ENCODE measurements at places on chromosomes 7 and 10.

DNA sequence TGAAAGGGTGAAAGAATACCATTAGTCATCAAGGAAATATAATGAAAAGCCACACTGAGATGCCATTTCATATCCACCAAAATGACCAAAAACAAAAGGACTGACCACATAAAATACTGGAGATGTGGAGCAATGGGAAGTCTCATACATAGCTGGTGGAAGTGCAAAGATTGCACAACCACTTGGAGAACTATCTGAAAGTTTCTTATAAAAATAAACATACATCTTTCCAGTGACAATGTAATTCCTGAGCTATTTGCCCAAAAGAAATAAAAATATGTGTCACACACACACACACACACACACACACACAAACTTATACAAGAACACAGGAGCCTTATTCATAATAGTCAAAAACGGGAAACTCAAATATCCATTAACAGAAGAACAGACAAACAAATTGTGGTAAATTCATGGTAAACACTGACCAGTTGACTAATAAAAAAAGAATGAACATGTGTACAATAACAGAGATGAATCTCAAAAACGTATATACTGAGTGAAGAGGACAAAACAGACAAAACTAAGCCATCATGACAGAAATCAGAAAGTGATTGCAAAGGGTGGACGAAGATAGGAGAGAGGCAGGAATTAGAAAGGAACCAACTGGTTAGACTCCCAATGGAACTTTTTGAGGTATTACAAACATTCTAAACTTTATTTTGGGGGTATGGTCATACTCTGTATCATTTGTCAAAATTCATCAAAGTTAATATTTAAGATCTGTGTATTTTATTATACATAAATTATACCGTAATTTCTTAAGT, 21.5 kb downstream of the WASL start:
- DNase-seq = no peak

DNA sequence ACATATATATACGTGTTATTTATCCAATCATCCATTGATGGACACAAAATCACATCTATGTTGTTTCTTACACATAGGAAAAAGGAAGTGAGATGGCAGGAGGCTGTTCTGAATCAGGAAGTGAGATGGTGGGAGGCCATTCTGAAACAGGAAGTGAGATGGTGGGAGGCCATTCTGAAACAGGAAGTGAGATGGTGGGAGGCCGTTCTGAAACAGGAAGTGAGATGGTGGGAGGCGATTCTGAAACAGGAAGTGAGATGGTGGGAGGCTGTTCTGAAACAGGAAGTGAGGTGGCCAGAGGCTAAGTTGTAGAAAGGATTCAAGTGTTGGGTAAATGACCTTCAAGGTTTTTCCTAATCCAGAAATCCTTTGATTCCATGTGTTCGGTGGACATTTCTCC, 921.5 kb downstream of the TYW1 start:
- DNase-seq = no peak

- DNase-seq = no peak
These were observed 109.0 kb downstream of the SVIL start for GRCh38 chr10:29525762-29526161.

DNA sequence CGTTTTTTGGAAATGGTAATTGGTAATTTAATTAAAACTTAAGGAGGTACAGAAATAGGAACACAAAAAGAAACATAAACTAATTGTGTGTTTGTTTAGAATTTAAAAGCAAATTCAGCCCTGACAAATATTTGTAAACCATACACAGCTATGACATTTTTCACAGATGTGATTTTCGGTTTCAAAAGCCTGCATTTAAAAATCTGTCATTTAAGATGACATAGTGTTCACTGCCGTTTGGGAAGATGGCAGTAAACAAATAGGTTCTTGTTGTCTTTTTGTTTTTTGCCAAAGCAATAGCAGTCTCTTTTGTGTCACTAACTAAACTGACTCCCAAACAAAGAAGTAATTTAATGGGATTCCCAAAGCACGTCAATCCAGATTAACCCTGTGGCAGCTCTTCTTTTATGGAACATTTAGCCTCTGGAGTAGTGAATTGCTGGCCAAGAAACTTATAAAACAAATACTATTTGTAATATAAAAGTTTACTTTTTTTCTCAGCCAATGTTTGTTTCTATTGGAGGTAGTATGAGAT, 697.6 kb downstream of the PHTF2 start:
- DNase-seq = no peak

DNA sequence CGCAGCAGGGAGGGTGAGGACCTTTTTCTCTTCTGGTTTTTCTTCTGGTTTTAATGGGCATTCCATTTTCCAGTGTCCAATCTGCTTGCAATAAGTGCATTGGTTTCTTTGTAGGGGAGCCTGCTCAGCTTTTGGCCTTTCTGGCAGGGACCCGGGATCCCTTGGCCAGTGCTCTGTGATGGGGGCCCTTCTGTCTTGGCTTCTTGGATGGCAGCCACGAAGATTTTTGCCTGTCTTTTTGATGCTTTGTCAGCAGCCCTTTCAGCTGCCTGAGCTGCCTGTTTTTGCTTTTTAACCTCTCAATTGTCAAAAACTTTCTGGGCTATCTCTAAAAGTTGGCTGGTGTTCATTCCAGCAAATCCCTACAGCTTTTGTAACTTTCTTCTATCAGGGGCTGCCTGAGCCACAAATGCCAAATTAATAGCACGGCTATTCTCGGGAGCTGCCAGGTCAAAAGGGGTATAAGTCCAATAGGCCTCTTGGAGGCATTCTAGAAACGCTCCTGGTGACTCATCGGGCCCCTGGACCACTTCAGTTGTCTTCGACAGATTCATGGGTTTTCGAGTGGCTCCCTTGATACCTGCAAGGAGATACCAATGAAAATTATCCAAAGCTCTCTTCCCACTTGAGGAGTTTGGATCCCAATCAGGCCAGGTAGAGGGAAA, 179.9 kb upstream of the MBL2 start:
- DNase-seq = no peak

- DNase-seq = no peak
These were observed 3.6 kb downstream of the CALHM3 start for GRCh38 chr10:103475437-103475836.

DNA sequence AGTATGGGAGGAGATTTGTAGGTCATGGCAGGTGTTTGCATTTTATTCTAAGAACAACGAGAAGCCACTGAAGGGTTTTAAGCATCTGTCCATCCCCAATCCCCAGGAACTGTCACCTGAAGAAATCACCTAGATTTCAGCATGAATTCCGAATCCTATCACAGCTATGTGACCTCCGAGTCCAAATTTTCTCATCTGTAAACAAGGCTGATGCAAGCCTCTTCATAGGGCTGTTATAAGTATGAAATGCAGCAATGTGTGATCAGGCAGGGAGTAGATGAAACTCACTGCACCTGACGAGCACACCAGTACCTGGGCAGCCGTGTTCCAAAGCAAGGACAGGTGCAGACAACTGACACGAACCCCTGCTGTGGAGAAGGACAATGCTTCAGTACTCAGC, 14.0 kb downstream of the HABP2 start:
- DNase-seq = no peak

- DNase-seq = peak; percentile 78
These were observed 18.7 kb upstream of the DDIT4 start for GRCh38 chr10:72254813-72255568.

GRCh38 chr10:5168897-5169420, 16.0 kb downstream of the AKR1C8 start:
- DNase-seq = no peak
